ENCODE measurements at places on chromosomes 13 and 19. TPM values are rescaled to one million over a fixed set of nuclear protein-coding genes. Genes with fewer than 3 reads are reported as not detected.

SPTBN4 gene
- polyA plus RNA-seq, result 1.3 TPM

GPR12 gene
- not detected for polyA plus RNA-seq

ZNF418 gene
- 3.3 TPM for polyA plus RNA-seq

SMIM17 gene
- polyA plus RNA-seq, result 0.43 TPM

RYR1 gene
- 0.09 TPM for polyA plus RNA-seq

LMTK3 gene
- polyA plus RNA-seq, result not detected

TYROBP gene
- polyA plus RNA-seq, result not detected

SYCN gene
- not detected for polyA plus RNA-seq
